ENCODE measurements at places on chromosomes 2 and 18. TPM values are rescaled to one million over a fixed set of nuclear protein-coding genes. Genes with fewer than 3 reads are reported as not detected.
A peak's percentile ranks its signal among the peaks of the same experiment; 100 is the strongest.

The MAP4K4 gene
- 171 TPM for total RNA-seq

The SCYGR4 gene
- not detected for total RNA-seq

DNA sequence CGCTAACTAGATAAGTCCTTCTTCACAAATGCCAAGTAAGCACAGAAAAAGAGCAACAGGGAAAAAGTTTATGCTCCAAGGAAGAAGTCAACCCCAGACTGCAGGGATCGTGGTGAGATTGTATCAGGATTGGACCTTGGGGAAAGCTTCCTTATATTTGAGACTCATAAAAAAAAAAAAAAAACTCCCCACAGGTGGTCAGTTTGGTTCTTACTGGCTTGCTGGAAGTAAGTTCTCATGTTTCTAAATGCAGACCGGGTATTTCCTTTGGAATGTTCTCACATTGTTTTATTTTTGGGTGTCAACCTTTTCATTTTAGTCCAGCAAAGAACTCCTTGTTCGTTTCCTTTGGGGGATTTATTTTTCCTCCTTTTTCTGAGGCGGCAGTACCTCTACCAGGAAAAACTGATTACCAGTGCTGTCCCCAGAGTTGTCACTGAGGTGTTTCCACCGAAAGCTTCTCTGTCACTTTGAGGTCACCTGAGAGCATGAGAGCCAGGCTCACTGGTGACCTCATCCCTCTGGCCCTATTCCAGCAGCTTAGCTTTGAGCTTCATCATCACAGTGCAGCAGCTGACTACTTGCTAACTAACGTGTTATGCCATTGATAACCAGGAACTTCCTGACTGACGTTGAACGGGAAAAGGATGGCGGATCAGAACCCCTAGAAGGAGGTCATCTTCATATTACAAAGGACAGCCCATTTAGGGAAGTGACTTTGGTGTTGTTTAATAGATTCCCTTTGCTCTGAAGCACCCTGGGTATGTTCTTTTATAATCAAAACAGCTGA, 16.8 kb upstream of the ATP8B1 start:
- H3K36me3 ChIP-seq: no peaks in the 10 kb centered on the region
- peak overlapping the region; percentile 38 for H3K27ac ChIP-seq
- H3K27me3 ChIP-seq: peaks cover 2% of the 10 kb centered on the region
- no peak overlapping the region for H3K4me3 ChIP-seq

DNA sequence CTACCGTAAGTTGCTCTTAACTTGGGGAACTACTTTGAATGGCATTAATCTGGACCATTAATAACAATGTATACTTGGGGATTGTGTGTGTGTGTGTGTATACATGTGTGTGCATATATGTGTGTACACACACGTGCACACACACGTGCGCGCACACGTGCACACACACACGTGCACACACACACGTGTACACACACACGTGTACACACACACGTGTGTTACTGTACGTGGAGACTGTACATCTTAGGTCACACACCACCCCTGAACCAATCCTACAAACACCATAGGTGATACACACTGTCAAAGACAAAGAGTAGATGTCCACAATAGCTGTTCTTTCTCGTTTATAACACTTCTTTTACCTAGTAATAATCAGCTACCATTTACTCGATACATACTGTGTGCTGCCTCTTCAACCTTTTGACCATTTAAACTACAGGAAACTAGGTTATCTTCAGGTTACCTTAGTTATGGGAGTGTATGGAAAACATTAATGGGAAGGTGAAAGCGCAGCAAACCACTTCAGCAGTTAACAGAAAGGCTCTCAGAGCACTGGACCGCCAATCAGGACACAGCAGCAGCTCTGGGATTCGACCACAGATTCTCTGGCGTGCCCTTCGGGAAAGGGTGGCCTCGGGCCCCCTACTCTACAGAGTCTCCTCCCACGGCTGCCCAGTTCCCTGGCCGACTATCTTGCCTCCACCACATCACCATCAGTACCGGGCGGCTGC, 894 bp upstream of the GCC2 start:
- DNase-seq: no peak
- peak overlapping the region; percentile 99 for H3K27ac ChIP-seq
- peaks cover 12% of the 10 kb centered on the region for H3K36me3 ChIP-seq
- H3K4me3 ChIP-seq: peak overlapping the region; percentile 99

DNA sequence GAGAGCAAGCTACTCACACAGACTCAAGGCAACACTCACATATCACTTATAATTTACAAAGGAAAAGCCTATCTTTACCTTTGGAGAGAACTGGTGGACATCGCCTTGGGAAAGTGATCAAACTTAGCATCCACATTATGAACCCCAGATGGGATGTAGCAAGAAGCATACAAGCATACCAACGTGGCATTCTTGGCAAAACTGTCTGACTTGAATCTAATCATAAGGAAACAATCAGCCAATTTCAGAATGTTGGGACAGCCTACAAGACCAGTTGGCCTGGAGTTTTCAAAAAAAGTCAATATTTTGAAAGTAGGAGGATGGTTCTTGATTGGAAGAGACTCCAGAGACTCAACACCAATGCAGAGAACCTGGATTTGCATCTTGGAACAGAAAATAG, 79.1 kb upstream of the PMAIP1 start:
- DNase-seq: no peak
- H3K4me1 ChIP-seq: no peaks in the 10 kb centered on the region
- no peak overlapping the region for H3K4me3 ChIP-seq
- peaks cover 38% of the 10 kb centered on the region for H3K27me3 ChIP-seq
- no peaks in the 10 kb centered on the region for H3K36me3 ChIP-seq

Data from progenitor cell of endocrine pancreas (in vitro differentiated cells).